Stimulated activated CD4-positive, alpha-beta T cell treated with anti-CD3 and anti-CD28 coated beads, Interleukin-4, amount 100 ng/mL, for 4 hours (primary cell): ENCODE measurements at places on chromosomes 1 and 21.
A peak's percentile ranks its signal among the peaks of the same experiment; 100 is the strongest.

DNA sequence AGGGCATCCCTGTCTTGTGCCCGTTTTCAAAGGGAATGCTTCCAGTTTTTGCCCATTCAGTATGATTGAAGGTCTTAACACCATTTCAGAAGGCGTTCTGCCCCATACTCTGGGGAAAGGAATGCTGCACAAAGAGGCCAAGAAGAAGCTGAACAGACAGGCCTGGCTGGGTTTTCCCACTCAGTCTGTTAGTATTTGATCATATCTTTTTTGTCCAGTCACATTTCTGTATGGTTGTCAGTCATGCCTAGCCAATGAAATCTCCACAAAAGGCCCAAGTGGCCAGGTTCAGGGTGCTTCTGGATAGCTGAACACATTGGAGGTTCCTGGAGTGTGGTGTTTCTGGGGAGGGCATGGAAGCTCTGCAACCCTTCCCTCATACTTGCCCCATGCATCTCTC is 72.1 kb downstream of the NEK7 start:
- no peak for DNase-seq

DNA sequence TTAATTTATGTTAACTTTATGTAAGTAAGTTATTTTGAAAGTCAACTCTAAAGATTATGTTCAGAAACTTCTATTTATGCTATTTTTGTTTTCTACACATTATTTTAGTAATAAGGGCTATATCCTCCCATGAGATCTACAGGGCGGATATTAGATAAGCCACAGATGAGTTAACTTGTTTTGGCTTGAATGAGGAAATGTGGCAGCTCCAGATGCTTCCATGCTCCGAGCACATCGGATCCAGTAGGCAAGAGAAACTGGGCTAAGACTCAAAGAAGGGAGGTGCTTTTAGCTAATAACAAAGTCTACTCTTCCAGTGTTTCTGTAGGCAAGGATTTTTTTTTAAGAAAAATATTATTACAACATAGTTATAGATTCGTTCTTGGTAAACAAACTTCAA is 20.0 kb upstream of the LAMC1 start:
- no peak for DNase-seq

- DNase-seq: no peak
These were observed 55.6 kb downstream of the CLSTN1 start for GRCh38 chr1:9767964-9768668.

DNA sequence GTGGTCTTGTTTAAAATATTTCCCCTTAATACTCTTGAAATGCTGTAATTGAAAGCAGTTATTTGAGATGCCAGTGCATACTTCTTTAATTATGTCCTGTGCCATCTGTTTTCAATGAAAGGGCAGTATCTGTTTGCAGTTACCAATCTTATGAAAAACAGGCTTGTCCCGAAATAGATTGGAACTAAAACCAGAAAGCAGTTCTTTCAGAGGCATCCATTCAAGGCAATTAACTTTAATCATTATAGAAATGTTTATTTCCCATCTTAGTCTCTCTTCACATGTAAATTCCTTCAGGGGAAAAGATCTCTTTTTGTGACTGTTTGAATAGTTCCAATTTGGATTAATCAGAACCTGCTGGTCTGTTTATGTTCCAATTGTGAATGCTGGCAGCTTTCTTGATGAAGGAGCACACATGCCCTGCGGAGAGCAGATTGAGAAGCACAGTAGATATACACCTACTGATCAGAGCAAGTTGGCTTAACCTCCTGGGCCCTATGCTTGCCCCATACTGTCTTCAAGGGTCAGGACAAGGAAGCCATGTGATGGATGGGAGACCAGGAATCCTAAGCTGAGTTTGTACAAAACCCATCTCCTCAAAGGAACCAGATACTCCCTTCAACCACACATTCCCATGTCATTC is 41.6 kb upstream of the MROH9 start:
- DNase-seq: no peak

DNA sequence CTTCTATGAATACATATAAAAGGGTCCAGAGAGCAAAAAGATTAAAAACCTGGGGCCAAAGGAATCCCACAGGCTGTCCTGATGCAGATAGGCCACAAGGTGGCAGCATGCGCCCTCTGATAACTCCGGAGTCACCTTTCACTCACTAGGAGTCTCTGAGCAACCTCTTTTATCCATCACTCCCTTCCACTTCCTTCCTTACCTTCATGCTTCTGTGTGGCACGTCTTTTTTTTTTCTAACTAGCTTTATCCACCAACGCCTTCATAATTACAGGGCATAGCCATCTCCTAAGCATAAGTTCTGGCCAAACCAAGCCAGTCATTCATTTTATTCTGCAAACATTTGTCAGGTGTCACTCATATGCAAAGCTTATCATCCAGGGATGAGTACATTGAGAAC is 3.9 kb upstream of the PGLYRP4 start:
- peak; percentile 53 for DNase-seq

DNA sequence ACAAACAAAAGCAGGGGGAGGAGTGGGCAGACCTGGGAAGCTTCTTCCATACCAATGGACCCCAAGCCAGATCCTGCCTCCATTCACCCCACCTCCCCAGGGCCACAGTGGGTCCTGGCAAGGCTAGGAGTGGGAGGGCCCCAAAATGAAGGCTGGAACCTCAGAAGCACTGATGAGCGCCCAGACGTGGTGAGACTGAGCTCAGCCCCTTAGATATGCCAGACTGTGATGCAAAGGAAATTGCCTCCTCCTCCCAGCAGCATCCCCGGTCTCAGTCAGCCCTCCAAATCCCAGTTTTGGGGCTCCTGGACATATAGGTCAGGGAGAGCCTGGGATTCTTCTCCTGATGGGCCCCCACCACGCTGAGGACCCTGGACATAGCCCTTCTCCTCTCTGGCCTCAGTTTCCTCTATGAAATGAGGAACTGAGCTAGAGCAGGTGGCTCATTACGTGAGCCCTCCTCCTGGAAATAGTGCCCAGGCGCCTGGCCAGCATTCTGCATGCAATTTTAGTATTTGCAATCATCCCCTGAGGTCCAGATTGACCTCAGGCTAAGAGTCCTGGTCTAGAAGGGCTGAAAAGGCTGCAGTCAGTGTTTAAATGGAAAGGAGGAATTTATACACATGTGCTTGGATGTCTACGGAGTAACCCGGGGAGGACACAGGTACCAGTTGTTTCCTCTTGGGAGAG is 33.5 kb downstream of the RHBG start:
- DNase-seq: no peak

DNA sequence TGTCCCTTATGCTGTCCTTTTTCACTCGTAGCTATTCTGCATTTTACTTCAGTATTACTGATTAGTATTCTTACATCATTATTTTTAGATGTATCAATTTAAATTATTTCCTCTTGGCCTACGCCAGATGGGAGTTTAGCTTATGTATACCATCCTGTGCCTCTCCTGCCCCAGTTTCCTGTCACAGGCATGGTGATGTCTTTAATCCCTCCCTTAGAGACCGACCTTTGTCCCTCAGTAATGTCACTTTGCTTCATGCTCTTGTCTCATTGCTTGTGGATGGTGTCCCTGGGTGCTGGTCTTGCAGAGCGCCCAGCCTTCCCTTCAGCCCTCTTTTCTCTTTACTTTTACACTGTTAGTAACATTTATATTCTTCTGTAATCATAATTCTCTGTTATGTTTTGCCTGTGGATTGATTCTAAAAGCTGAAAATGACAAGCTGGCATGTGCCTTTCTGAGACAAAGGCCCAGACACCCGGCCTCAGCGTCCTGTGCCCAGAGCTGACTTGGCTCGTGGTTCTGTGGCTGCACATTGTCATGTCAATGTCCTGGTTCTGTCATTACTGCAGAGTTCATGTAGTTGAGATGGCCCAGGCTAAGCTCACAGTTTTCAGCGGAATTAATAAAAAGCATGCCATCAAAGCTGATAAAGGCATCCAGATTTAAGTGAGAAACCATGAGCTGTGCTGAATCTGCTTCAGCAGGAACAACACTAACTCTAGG is 100.7 kb downstream of the MTR start:
- no peak for DNase-seq

DNA sequence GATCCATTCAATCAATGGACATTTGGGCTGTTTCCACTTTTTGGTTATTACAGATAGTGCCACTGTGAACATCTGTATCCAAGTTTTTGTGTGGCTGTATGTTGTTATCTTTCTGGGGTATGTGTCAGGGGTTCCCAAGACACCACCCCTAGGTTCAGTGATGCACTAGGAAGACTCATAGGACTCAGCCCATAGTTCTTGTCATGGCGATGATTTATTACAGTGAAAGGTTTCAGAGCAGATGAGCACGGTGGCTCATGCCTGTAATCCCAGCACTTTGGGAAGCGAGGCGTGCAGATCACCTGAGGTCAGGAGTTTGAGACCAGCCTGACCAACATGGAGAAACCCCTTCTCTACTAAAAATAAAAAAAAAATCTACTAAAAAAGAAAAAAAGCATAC is 64.1 kb downstream of the MAN1C1 start:
- no peak for DNase-seq

- DNase-seq: no peak
These were observed 33.3 kb upstream of the CSF1 start for GRCh38 chr1:109877317-109877771.

DNA sequence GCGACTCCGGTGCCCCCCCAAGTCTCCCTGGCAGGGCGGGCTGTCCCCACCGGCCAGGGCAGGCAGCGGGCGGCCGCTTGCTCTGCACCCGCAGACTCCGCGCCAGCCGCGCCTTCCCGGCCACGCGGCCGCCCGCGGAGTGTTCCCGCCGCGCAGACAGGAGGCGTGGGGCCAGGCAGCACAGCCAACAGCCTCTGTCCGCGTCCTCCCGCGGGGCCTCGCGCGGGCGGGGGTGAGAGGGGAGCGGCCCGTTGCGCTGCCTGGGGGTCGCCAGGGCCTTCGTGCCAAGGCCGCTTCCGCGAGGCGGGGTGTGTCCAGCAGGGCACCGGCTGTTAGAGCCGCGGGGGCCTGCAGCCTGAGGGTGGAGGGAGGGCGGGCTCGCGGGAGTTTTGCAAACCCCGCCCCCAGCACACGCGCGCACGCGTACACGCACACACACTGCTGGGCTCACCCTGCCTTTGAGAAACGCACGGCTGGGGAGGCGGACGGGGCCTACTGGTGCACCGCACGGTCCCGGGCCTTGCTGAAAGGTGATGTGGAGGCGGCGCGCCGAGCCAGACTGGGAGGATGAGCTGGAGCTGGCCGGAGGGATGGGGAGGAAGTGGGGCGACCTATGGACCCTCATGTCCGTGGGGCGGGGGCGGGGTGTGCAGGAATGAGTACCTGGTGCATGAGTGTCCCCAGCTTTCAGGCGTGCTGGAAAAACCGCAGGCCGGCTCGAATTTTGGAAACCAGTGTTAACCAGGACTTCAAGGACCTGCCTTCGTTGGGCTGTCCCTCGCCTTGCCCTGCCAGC is 41.5 kb downstream of the KIAA1614 start:
- peak; percentile 69 for DNase-seq

GRCh38 chr21:32842146-32842545 is 70.6 kb upstream of the PAXBP1 start:
- DNase-seq: no peak

- no peak for DNase-seq
These were observed 1.0 kb upstream of the NAXE start for GRCh38 chr1:156590326-156591180.

- DNase-seq: no peak
These were observed 5.9 kb upstream of the SLC6A9 start for GRCh38 chr1:44037154-44037553.

- DNase-seq: no peak
These were observed 11.5 kb downstream of the LDLRAD1 start for GRCh38 chr1:54006508-54006907.

GRCh38 chr1:55311057-55311641 is 96.0 kb upstream of the USP24 start:
- no peak for DNase-seq

- no peak for DNase-seq
These were observed 39.1 kb downstream of the TYW3 start for GRCh38 chr1:74771913-74772515.

DNA sequence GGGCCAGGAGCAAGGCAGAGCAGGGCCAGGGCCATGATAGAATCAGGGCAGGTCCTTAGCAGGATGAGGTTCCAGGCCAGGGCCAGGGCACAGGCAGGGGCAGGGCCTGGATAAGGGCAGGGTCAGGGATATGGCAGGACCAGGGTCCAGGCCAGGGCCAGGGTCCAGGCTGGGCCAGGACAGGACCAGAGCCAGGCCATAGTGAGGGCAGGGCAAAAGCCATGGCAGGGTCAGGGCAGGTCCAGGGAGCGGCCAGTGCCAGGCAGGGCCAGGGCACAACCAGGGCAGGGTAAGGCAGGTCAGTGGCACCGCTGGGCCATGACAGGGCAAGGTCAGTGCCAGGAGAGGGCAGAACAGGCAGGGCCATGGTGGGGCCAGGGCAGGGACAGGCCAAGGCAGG is 152.2 kb downstream of the LIPI start:
- no peak for DNase-seq

- no peak for DNase-seq
These were observed 241.4 kb downstream of the HHIPL2 start for GRCh38 chr1:222306512-222306911.

- no peak for DNase-seq
These were observed 54.8 kb upstream of the CNTN2 start for GRCh38 chr1:204988196-204988595.

DNA sequence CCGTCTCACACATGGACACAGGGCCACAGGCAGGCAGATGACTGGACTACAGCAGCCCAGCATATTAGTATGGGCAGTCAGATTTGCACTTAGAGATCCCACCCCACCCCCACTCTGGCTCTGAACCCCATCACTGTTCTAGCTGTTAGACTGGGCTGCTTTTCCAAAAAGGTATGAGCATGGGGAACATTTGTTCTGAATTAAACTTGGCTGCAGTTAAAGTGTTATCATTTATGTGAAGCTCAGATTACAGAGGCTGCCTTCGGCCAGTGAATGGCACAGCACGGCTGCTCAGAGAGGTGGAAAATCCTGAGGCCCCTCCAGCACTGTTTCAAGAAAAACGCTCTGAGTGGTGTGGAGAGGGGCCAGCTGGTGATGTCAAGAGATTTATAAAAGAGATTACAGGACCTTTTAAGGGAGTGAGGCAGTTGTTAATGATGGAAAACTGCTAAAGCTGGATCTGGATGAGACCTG is 6.9 kb upstream of the NOS1AP start:
- DNase-seq: no peak

- DNase-seq: peak; percentile 68
These were observed at the start of gene FAAP20 for GRCh38 chr1:2194319-2194897. FAAP20 (minus strand) TSS chr1:2194772; CDS start chr1:2194749, 23 bp downstream.

GRCh38 chr1:19057784-19058475 is 101.5 kb upstream of the IFFO2 start:
- no peak for DNase-seq
